ENCODE measurements at places on chromosomes 5 and 9.

- no peak for DNase-seq
Observed at GRCh38 chr5:171593976-171594375, 174.5 kb downstream of the FGF18 start.

DNA sequence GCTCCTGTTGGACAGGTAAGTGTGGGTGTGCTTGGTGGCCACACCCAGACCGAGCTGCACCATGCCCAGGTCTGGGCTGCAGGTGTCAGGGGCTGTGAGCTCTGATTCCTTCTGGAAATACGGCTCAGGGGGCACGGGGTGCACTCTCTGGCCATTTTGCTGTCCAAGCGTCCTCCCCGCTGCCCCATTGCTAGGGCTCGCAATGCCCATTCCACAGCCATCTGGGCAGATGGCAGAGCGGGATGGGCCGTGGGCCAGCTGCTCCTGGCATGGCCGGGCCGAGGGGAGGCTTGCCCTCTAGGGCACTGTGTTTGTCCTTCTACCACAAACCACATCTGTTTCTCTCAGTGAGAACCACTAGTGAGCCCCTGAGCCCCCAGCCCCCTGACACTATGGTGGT, 67.9 kb upstream of the RXRA start:
- no peak for DNase-seq

GRCh38 chr9:137176302-137177182, 4.7 kb upstream of the TMEM210 start:
- no peak for DNase-seq

- no peak for DNase-seq
Observed at GRCh38 chr9:94907264-94907936, 180.9 kb downstream of the AOPEP start.

DNA sequence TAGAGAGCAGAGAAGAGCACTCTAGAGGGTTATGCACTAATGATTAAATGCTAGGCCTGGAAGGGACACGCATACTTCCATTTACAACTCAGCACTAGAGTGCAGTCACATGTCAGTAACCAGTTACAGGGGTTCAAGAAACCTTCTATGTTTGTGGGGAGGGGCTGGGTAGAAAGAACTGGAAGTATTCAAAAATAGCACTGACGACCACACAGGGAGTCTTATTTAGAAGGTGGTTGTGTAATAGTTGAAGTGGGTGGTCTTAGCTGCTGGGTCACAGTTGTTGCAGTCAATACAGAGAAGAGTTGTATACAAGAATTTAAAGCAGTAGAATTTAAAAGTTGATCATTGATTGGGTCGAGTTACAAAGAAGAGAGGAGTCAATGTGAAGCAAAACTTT, 15.4 kb downstream of the AOPEP start:
- DNase-seq, result no peak

GRCh38 chr5:99721506-99721905, 792.7 kb upstream of the CHD1 start:
- no peak for DNase-seq

GRCh38 chr5:56409331-56410190, 176.4 kb upstream of the ANKRD55 start:
- DNase-seq, result no peak

DNA sequence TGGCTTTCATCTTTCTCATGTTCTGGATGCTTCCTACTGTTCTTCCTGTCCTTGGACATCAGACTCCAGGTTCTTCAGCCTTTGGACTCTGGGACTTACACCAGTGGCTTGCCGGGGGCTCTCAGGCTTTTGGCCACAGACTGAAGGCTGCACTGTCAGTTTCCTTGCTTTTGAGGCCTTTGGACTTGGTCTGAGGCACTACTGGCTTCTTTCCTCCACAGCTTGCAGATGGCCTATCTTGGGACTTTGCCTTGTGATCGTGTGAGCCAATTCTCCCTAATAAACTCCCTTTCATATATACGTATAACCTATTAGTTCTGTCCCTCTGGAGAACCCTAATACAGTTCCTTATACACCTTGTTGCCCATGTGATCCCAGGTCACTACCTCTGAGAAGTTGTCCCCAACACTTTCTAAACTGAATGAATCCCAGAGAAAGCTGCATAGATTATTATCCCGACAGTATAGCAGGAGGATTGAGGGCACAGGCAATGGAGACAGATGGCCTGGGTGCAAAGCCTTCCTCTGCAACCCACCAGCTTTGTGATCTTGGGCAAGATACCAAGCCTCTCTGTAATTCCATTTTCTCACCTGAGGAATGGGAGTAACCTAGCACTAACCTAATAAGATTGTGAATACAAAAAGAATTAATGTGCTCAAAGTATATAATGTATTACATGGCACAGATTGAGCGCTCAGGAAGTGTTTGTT, 449.6 kb upstream of the BRINP1 start:
- DNase-seq, result no peak

- DNase-seq, result no peak
Observed at GRCh38 chr9:76818271-76818670, 54.0 kb downstream of the PCA3 start.

GRCh38 chr9:76463211-76463610, 4.2 kb downstream of the GCNT1 start:
- no peak for DNase-seq

GRCh38 chr5:56493766-56494165, 260.6 kb upstream of the ANKRD55 start:
- DNase-seq, result no peak

GRCh38 chr9:124486778-124487259, 20.4 kb downstream of the NR5A1 start:
- DNase-seq, result no peak

GRCh38 chr5:40033411-40033810, 608.6 kb upstream of the DAB2 start:
- no peak for DNase-seq

DNA sequence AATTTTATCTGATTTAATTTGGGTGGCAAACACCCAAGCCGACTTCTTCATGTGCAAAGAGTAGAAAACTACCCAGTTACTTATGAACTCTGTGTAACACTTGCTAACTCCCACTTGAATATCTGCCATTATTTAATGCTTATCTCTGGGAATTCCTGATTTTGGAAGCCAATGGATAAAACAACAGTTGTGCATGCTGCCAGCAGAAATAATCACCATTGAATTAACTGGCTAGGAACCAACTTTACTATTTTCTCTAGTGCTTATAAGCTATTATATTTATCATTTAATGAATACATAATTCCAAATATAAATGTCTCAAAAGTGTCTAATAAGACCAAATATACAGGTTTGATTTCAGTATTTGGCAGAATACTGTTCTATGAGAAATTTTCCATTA, 85.7 kb downstream of the IZUMO3 start:
- no peak for DNase-seq

DNA sequence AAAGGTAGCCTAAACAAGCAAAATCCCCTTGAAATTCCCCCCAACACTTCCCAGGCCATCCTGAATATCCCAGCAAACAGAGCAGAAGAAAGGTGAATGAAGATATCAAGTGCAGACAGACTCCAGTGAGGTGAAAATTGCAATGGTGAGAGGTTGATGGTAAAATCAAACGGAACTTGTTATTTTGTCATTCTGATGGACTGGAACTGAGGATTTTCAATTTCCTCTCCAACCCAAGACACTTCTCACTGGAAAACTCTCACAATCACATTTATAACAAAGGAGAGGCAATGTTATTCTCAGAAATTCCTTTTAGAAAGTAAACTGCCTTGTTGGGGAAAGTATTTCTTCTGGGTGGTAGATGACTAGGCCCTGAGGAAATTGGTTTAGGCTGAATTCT, 412.4 kb upstream of the C9orf72 start:
- no peak for DNase-seq

DNA sequence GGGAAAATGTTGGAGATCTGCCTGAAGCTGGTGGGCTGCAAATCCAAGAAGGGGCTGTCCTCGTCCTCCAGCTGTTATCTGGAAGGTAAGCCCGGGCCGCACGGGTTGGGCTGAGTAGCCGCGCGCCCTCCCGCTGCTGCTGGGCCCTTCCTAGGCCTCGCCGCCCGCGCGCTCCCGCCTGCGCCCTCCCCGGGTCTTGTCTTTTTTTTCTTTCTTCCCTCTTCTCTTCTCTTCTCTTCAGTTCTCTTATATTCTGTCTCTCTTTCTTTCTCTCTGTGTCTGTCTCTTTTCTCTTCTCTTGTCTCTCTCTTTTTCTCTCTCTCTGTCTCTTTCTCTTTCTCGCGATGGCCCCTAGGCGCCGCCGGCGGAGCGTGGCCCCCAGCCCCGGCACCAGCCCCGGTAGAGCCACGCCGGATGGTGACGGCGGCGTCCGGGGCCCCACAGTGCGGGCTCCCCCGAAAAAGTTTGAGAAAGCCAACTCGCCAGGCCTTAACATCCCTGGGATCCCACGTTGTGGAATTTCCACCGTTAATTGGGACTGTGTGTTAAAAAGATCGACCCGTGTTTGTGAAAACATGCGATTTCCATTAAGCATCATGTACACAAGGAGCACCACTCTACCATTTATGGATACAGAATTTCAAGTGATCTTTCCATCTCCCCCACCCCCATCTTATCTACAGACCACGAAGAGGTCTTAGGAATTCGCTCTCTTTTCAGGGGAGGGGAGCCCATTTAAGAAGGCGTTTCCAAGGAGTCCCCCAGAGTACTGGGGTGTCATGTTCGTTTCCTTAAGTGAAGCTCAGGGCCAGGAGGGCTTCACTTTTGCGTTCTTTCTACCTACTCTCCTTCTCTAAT, 616 bp downstream of the ABL1 start:
- no peak for DNase-seq

- no peak for DNase-seq
Observed at GRCh38 chr5:178780581-178781498, 50.4 kb upstream of the ZNF354A start.

GRCh38 chr9:21070171-21070571, 7.6 kb downstream of the IFNB1 start:
- no peak for DNase-seq

- no peak for DNase-seq
Observed at GRCh38 chr5:5424736-5425135, 2.3 kb downstream of the ICE1 start.

- DNase-seq, result no peak
Observed at GRCh38 chr9:131387394-131387793, 6.5 kb upstream of the PRRC2B start.

DNA sequence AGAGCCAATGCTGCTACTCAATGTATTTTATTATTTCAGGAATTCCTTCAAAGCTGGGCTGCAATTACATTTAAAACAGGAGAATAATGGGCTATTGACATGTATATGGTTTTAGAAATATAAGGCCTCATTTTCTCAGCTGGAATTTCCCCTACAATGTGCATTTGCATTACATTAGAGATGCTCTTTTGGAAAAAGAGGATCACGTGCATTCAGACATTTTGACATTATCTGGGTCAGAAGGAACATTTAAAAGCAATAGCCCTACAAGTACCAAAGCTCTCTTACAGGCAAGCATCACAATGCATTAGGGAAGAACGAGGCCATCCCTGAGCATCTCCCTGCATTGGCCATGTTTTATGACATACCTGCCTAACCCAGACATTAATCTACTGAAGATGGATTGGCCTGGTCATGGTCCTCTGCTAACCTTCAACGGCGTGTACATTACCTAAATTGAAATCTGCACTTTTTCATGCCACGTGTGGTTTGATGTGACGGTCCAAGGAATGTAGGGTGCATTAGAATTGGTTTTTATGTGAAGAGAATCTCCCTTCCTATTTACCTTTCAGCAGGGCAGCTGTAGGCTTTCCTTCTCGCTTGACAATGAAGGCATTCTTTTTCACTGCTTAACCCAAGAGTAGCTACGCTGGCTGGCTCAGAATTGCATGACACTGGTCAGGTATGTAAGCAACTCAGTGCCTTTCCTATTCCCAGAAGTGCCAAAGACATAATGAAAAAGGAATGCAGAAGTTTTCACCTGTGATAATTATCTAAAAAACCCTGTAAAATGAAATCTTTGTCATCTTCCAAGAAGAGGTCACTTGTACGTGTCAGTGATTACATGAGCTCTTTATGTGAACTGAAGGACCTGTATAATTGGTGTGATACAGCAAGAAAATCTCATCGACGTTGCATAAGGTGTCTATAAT, 212.3 kb upstream of the MPDZ start:
- DNase-seq, result no peak

- no peak for DNase-seq
Observed at GRCh38 chr9:114278881-114279570, 43.9 kb upstream of the ORM1 start.

DNA sequence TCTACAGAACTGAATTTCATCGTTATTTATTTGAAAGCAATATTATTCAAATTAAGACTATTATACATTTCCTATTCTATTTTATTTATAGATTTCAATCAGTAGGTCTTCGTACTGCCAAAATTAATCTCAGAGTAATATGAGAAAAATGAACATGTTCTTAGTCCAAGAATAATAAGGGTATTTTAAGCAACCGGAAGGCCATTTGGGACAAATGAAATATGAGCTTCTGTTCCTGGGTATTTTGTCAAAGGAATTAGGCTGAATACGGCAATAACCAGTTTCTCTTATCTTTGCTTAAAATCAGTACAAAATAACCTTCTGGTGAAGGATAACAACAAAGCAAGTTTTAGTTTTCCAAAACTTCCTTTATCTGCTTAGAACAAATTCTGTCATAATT, 410.3 kb upstream of the PRR16 start:
- no peak for DNase-seq

DNA sequence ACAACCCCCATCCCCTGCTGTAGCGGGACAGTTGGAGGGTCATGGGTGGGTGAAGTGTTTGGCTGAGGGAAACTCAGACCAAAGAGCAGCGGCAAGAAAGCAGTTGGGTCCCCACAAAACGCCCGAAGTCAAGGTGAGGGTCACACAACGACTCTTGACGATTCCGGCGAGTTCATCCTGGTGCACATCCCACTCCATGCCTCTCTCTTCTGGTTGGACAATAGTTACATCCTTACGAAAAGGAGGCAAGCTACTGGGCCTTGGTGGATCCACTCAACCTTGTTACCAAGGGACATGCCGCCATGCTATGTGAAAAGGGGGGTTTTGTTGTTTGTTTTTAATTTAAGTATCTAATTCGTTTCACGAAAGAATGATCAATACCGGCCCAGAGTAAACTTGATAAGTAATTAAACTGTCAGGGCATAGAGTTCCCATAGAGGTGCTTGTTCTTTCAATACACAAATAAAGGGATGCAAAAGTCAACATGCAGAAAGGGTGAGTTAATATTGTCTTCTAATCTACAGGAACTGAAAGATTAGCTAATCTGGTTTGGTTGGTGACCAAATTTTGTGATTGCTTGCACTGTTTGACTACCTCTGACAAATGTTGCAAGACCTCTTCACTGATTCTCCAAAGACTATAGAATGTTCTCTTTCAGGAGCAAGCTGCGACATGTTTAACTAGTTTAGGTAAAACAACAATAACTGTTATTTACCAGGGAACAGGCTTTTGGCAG, 732 bp upstream of the SMIM15 start:
- DNase-seq, result no peak

GRCh38 chr5:40679913-40680681, at the start of gene PTGER4:
Gene PTGER4, plus strand, starts transcription at chr5:40679915. Its CDS starts 1,079 bp downstream, at chr5:40680994.
- DNase-seq, result no peak

DNA sequence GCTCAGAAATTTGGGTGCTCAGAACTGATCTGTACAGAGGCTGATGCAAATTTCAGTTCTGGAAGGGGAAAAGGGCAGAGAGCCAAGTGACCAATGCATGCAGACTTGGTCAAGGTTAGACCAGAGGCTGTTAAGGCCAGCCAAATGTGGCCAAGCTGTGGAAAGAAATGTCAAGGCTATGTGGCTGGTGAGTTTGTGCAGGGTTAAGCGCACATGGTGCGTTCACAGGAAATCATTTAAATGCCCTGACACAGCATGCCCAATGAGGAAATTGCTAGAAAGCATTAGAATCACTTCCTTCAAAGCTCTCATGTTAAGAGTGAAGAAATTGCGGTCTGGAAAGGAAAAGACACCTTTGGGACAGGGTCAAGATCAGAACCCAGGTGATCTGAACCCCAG, 58.0 kb downstream of the PTPN3 start:
- no peak for DNase-seq

GRCh38 chr5:119083679-119084078, 12.8 kb downstream of the DMXL1 start:
- DNase-seq, result no peak

Data from activated gamma-delta T cell treated with anti-CD3 and anti-CD28 coated beads, Interleukin-2, amount 50 U/mL, for 16 hours (primary cell).